ENCODE measurements at places on chromosomes 4 and X.

DNA sequence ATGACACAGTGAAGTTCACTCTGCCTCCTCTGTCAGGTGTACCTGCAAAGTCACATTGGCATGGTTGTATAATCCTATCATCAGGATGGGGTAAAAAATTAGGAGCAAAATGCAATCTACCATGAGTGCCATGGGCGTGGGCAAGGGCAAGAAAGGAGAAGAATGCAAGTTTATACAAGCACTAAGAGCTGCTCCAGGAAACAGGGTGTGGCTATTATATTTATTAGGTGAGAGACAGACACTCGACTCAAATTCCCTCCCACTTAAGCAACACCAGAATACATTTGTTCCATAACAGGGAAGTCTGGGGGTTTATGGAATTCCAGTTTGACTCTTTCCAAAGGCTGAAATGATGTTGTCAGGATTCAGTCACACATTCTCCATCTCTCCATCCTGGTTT, 378.8 kb downstream of the BCOR start:
- DNase-seq: no peak

GRCh38 chrX:10393899-10394298, 226.5 kb downstream of the MID1 start:
- no peak for DNase-seq

DNA sequence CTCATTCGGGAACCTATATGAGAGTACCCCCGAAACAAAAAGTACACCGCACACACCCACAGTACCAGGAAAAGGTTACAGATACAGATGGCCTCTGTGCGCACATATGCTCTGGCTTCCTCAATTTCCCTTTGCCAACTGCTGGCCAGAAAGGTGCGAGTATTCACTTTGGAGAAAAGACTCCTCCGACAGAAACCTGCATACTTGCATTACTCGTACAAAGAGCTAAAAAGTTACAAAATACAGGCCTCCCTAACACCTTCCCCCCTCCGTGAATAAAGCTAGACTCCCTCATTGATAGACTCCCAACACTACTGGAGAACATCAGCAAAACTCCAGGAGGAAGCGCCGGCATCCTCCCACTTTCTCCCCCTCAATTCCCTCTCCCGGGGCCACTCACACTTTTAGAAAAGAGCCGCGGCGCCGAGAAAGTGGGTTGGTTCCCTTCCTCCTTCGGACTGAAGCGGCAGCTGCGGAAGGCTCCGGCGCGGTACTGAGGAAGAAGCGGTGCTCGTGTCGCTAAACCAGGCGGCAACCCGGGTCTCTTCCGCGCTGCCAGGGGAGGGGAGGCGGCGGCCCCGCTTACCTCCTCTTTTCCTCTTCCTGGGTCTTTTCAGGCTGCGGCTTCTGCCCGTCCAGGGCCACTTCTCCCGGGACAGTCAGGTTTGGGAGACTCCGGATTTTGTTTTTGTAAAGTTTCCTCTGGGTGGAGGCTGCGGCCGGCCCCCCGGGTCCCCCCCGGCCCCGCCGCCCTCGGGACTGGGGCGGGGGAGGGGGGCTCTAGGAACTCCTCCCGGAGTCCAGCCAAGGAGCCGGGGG, 1.1 kb downstream of the FBXW7 start:
- no peak for DNase-seq

GRCh38 chr4:139639654-139640053, 26.0 kb upstream of the MGST2 start:
- DNase-seq: no peak

DNA sequence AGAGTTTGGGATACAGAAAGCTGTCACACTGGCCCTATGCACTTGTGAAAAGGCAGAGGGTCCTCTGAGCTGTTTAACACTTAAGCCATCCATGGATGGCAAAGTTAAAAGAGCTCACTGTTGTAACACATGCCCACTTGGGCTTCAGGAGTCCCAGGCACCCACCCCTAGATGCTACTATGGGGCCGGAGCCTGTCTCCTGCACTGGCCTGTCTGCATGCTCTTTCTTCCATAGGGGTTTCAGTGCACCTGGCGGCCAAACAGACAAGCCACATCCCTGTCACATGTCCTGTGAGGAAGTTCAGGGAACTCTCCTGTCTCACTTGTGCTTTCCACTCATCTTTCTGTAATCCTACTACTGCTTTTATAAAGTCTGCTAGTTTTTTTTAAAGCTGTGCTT, 2586.0 kb downstream of the PCDH7 start:
- no peak for DNase-seq

DNA sequence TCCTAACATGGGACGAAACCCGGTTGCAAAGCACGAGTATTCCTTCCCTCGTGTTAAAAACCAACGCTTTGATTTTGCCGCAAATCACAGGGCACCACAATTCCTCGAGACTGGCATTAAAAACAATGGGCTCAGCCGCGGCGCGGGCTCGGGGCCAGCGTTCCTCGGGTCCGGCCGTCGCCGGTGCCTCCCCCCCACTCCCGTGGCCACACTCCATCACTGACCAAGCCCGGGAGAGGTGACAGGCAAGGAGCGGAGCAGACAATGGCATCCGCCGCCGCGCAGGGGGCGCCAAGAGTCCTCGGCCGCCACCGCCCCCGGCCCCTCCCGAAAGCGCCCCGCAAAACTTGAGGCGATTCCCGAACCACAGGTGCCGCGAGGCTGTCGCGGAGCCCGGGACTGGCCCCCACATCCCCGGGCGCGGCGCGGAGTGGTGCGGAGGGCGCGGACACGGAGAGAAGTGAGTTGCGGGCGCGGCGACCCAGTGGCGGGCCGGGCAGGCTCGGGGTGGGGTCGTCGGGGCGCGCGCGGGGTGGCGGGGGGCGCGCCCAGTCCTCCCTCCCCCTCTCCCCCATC, 445 bp downstream of the AP1S2 start:
- peak; percentile 11 for DNase-seq

DNA sequence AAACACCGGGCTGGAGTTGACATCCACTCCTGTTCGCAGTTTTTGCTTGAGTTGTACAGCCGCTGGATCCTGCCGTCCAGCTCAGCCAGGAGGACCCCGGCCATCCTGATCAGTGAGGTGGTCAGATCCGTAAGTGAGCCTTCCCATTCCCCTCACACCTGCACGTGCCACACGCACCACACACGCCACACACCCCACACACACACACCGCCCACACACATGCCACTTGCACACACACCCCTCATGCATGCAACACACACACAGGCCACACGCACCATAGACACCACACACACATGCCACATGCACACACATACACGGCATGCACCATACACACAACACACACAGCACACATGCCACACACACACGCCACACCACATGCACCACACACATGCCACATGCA, 20.1 kb upstream of the MSANTD1 start:
- no peak for DNase-seq

- no peak for DNase-seq
Observed at GRCh38 chrX:66045894-66046293, 6.0 kb upstream of the VSIG4 start.

DNA sequence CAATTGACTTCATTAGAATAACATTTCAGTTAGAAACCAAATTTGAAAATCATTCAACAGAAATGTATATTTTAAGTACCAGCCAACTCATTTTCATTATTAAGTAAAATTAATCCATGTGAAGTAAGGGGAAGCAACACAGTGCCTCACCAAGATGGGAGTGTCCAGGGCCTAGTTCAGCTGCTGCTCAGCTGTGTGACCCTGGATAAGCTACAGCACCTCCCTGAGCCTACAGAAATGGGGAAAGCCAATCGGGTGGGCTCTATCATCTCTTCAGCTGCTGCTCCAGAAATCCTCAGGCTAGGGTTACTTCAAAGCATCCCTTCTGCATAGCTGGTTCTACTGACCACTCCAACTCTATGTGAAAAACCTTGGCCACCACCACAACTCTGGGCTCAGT, 18.7 kb downstream of the DCHS2 start:
- no peak for DNase-seq

DNA sequence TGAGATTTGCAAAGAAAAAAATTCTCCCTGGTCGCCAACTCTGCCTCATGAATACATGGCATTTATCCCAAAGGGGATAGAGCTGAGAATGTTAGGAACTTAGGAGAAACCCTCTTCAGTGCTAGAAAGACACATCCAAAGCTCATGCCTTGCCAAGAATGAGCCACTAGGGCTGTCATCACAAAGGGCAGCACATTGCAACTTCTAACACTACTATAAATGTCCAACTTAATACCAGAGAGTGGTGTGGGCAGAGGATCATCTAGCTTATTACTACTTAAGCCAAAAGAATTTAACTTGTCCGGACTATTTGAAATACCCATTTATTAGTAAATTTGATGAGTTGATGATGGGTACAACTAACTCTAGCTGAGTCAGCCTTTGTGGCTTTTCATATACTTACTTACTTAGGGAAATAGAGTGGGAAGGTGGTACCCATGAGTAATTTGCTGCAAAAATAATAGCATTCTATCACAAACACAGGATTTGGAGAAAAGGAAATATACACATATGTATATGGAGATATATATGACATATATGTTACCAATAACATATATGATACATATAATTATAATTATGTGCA, 66.3 kb upstream of the GAB1 start:
- no peak for DNase-seq

GRCh38 chrX:133786382-133786781, 199.0 kb downstream of the GPC3 start:
- no peak for DNase-seq
